ENCODE measurements at places on chromosomes 12 and 14. TPM values are rescaled to one million over a fixed set of nuclear protein-coding genes. Genes with fewer than 3 reads are reported as not detected.

- peaks cover 12% of the 10 kb centered on the region for H3K4me1 ChIP-seq
- H3K27ac ChIP-seq: no peak overlapping the region
- peaks cover 7% of the 10 kb centered on the region for H3K27me3 ChIP-seq
- no peak overlapping the region for H3K4me3 ChIP-seq
- DNase-seq: no peak
Observed at GRCh38 chr14:23445773-23446172, 10.3 kb upstream of the MYH7 start.

- H3K27ac ChIP-seq: no peak overlapping the region
- H3K36me3 ChIP-seq: no peaks in the 10 kb centered on the region
- H3K27me3 ChIP-seq: no peaks in the 10 kb centered on the region
- peak; percentile 35 for DNase-seq
Observed at GRCh38 chr12:80195074-80195726, 95.9 kb downstream of the OTOGL start.

DNA sequence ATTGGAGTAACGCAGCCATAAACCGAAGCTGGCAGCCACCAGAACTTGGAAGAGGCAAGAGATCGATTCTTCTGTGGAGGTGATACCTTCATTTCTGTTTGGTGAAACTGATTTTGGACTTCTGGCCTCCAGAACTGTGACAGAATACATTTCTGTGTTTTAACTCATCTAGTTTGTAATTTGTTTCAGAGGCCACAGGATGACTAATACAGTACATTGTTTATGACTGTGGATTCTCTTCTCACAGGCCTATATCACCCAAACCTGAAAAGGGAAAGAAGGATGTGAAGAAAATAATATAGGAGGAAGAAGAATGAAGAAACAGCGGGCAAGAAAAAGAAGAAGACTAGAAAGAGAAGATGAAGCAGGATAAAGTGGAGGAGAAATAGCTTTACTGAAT is 263.8 kb upstream of the DIO2 start:
- no peak overlapping the region for H3K27ac ChIP-seq
- H3K4me3 ChIP-seq: no peak overlapping the region
- peaks cover 18% of the 10 kb centered on the region for H3K36me3 ChIP-seq
- no peak for DNase-seq

Gene IFNG-AS1
- total RNA-seq: not detected

Gene GYS2
- not detected for total RNA-seq

Gene CDCA4
- 55.0 TPM for total RNA-seq

Gene RNF212B
- not detected for total RNA-seq

Data from neural crest cell (in vitro differentiated cells).